Activated CD8-positive, alpha-beta memory T cell treated with anti-CD3 and anti-CD28 coated beads, Interleukin-2, amount 50 U/mL, for 4 hours (primary cell): ENCODE measurements at places on chromosomes 1 and 21.
A peak's percentile ranks its signal among the peaks of the same experiment; 100 is the strongest.

DNA sequence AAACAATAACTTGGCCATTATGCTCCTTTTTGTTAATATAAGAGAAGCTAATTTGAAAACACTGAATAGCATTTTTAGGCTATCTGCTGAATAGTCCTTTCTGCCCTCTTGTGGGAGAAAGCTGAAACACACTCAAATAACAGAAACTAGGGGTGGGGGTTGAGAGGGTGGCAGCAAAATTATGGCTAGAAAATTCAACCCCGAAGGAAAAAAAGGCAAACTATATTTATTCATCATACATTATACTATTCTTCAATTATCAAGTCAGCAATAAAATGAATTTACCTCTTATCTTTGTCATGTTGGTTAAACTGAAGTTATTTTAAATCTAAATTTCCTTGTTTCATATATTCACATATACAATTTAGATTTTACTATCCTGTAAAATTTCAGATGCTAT lies 255.9 kb downstream of the FAF1 start:
- DNase-seq, result no peak

GRCh38 chr1:47508702-47509431 lies 71.0 kb downstream of the FOXD2 start:
- no peak for DNase-seq

DNA sequence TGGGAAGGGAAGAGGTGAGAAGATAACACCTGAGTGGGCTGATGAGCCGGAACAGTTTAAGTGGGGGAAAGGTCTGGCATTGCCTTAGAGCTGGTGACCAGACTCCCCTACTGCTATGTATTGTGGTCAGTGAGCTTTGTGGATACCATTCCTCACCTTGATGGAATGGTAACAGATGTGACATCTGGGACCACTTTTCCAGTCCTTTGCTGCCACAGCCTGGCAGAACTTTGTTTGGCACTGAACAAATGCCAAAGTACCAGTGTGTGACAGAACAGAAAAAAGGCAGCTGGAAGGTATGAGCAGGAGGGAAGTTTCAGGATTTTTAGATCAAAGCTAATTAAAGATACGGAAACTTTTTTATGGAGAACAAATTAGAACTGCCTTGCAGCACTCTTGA lies 6.2 kb downstream of the MED8 start:
- DNase-seq, result no peak

- no peak for DNase-seq
These were observed 44.8 kb upstream of the POU2F1 start for GRCh38 chr1:167175901-167176300.

DNA sequence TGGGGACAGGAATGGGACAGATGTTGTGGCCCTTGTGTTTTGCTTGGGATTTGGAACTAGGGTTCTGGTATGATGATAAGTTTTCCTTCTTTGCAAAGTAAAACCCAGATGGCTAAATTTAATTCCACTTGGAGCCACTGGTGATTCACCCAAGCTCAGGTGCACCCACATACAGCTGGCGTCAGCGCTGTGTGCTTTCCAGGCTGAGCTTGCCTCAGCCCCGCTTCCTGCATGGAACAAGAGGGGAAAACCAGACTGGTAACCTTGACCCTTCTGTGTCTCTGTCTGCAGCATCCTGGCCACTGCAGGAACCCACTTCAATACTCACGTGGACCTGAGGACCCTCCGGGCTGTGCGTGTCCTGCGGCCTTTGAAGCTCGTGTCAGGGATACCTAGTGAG lies 94.2 kb downstream of the CACNA1E start:
- DNase-seq, result no peak

DNA sequence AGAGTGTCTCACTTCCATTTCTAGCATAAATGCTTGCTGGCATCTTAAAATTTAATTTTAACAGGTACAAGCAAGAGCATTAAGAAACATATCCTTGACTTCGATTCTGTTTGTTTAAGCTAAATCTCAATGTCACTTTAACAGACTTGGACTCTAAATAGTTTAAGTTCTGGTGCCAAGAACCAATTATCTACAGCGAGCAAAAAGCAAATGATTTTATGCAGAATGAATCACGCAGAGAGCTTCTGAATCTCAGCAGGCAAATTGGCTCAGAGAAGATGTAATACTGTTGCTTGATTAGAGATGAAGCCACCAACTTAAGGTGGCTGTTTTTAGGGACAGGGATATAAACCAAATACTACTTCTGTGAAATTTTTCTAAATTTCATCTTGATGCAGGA lies 117.0 kb upstream of the PLD5 start:
- DNase-seq, result no peak

GRCh38 chr1:63063367-63063766 lies 259.0 kb upstream of the FOXD3 start:
- DNase-seq, result no peak

DNA sequence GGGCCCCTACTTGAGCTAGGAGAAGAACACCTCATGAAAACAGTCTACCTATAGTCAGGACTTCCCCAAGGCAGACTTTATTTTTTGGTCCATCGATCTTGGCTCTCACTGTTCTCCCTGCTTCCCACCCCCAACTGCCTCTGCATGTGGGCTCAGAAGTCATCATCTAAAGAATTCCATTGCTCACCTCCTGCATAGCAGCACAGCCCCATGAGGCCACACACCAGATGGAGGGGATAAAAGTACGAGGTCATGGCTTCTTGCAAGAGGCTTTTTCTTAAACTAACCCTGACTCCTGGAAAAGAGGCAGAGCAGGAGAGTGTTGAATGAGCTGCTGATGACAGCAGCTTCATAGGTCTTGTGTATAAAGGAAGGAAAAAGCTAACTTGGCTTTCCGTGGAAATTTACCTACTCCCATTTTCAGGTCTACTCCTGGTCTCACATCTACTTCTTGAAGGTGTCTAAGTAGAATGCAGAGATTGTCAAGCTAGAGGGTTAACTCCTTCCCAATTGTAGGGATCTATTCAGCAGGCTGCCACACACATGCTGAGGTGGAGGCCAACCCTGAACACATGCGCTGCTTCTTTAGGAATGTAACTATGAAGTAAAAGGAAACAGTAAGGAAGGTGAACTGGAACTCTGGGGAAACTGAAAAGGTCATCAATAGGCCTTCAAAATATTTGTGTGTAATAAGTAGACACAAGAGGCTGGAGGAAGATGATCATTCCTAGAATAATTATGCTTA lies 18.7 kb downstream of the WNT2B start:
- DNase-seq, result no peak

DNA sequence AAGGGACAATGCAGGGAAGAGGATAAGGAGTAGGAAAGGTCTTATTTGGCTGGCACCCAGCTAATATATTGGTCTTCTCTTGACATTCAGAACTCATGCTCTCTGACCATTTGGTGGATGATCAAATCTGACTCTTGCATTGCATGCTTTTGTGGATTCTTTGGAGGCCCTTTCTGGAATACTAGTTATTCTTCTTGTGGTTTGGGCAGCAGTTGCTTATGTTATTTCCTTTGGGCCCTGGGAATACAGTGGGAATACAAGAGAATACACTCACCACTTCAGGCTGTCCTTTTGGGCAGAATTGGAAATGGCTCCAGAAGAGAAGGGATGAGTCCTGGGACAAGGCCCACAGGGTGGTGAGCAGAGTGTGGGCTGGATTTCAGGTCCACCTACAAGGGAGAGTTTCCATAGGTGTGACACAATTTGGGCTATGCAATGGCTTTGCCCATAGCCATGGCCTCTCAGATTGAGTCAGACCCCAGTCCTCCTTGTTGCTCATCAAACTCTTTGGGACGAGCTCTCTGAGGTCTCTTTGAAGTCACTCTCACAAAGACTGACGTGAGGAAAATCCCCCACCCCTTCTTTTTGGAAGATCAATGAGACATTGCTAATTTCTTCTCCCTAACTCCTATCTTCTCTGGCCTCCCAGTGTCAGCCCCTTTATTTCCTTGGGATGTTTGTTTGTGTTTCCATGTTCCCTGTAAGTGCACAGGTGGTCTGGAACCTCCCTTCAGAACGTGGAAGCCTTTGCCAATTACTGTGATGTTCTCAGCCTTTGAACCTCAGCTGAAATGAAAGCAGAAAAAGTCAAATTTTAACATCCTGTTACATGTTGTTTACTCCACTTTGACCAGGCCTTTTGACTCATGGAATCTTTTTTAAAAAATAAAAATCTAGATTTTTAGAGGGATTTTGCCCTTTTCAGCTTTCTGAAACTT lies 19.4 kb downstream of the HSD11B1 start:
- peak; percentile 14 for DNase-seq

GRCh38 chr1:18109058-18109755 lies 1.6 kb downstream of the IGSF21 start:
- no peak for DNase-seq

- no peak for DNase-seq
These were observed 3.5 kb downstream of the A3GALT2 start for GRCh38 chr1:33317354-33317753.

DNA sequence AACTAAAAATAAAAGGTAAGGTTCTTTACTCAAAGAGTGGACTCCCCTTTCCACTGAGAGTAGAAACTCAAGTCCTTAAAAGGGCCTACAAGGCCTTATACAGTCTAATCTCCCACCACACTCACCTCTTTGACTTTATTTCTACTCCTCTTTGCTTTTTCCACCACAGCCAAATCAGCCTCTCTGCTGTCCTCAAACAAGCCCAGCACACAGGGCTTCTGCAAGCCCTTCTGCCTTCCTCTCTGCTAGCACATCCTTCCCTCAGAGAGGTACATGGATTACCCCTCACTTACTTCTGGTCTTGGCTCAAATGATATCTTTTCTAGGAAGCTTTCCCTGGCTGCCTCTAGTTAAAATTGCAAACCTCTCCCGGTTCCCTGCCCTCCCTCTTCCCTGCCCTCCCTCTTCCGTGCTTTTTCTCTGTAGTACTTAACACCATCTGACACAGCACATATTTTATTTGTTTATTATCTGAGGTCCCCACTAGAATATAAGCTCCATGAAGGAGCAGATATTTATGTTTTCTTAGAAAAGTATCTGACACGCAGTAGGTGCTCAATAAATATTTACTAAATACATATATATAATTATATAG lies 1.7 kb downstream of the LYST start:
- DNase-seq, result no peak

DNA sequence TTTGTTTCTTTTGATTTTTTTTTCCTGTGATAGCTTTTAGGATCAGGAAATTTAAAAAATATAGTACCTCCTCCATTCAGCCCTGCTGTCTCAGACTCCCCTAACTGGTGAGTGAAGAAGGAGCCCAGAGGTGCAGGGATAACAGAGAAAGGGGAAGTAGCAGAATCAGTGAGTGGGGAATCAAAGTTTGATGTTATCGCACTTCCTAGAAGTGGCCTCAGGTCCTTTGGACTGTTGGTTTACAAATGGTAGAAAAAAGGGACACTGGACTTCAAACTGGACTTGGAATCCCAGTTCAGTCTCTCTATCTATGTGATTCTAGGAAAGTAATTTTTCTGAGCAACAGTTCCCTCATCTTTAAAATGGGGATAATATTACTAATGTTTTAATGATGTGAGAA lies 99.5 kb downstream of the FGGY start:
- DNase-seq, result no peak

DNA sequence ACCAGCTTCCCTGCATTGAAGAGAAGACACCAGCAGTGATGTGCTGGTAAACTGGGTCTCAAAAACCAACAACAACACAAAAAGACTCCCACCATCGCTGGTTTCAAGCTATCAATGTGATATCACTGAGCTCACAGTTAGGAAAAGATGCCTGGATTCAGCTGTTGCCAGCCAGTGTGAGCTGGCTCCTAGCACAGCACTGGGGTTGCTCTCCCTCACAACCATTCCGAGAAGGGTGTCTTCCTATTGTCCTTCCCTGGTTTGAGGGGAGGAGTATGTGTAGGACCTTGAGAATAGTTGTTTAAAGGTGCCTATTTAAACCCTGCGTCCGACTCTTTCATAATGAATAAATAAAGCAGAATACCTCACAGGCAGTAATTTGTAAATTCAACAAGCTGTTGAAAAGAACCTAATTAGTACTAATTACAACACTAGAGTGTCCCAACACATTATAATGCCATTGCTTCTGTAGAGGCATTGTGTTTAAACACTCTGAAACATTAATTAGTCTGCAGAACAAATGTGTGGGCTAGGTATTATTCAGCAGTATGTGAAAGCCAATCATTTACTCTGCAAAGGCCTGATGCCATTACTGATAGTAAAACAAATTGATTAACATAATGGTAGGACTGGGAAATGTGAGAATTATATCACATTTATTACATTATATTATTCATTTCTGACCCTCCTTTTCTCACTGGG lies 17.2 kb downstream of the NIBAN1 start:
- no peak for DNase-seq

DNA sequence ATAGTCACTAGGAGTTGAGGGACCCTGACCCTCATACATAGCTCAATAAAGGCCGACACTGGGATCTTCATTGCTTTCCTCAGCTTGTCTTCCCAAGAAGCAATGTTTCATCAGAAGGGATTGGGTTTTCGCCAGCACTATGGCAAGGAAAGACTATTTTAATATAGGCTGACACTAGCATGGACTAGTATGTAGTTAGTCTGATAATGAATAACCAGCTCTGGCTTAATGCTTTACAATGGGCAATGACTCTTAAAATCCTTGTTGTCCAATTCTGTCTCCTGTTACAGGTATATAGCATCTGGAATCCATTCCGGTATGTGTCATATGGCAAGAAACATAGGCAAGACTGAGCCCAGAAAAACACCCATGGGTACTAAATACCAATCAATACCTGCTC lies 15.3 kb upstream of the SYT2 start:
- no peak for DNase-seq

GRCh38 chr1:59815892-59816291 lies 1.1 kb downstream of the HOOK1 start:
- no peak for DNase-seq
